ENCODE measurements at places on chromosomes 13 and 19.

GRCh38 chr19:37127999-37128820, 44.3 kb downstream of the ZNF585A start:
- DNase-seq: no peak

DNA sequence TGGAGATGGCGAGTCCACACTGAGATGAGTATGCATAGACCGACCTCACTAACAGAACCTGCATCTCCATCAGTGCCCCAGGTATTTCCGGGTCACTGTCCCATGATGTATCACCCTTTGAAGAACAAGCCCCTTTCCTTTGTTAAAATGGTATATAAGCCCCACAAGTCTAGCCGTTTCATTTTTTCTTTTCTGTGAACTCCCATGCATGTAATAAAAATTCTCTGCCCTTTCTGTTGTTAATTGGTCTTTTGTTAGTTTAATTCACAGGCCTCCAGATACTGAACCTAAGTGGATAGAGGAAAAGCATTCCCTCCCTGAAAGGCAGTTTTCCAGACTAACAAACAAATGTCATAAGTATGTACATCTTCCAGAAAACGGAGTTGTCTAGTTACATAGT, 15.0 kb upstream of the CD177 start:
- DNase-seq: no peak

- no peak for DNase-seq
Measured at GRCh38 chr19:7469669-7470285, 19.1 kb downstream of the PEX11G start.

DNA sequence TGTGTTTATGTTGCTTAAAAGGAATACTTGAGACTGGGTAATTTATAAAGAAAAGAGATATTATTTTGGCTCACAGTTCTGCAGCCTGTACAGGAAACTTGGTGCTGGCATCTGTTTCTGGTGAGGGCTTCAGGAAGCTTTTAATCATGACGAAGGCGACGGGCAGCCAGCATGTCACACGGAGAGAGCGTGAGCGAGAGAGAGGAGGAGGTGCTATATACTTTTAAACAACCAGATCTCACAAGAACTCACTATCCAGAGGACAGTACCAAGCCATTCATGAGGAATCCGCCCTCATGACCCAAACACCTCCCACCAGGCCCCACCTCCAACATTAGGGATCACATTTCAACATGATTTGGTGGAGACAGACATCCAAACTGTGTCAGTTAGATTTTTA, 163.4 kb upstream of the TSC22D1 start:
- DNase-seq: no peak

GRCh38 chr13:52463526-52463925, 8.2 kb downstream of the CKAP2 start:
- no peak for DNase-seq

GRCh38 chr13:51800486-51800885, 3.5 kb downstream of the DHRS12 start:
- DNase-seq: no peak
